ENCODE measurements at places on chromosomes 1 and 21. TPM values are rescaled to one million over a fixed set of nuclear protein-coding genes. Genes with fewer than 3 reads are reported as not detected.
A peak's percentile ranks its signal among the peaks of the same experiment; 100 is the strongest.

- no peak for DNase-seq
Measured at GRCh38 chr1:52876843-52877242, 34.3 kb downstream of the ZYG11A start.

- no peak for DNase-seq
Measured at GRCh38 chr1:211344152-211344618, 17.6 kb downstream of the TRAF5 start.

GRCh38 chr1:72241397-72241796 is 40.9 kb downstream of the NEGR1 start:
- DNase-seq, result no peak

GRCh38 chr21:32977216-32977615 is 48.5 kb upstream of the OLIG2 start:
- DNase-seq, result no peak

GRCh38 chr1:94202241-94202640 is 35.1 kb downstream of the ARHGAP29 start:
- DNase-seq, result no peak

DNA sequence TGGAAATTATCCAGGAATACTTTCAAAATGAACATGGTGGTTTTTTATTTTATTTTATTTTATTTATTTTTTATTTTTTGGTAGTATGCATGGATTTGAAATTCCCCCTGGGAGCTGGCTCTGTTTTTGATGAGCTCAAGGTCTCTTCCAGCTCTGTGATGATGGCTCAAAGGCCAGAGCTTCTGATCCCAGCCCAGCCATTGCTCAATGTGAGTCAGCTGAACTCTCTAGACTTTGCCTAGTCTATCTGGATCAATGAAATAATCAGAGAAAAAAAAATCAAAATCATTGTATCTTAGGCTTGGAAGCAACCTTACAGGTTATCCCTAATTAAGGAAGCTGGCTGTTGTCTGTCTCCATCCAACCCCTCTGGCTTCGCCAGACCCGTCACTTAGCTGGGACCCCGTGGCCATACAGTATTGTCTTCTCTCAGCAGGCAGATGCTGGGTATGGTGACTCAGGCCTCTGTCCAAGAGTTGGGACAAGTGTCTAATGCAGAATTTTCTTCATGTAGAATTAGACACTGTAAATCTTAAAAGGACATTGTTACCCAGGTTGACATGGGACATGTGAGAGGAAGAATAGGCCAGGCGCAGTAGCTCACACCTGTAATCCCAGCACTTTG is 90.2 kb upstream of the LPGAT1 start:
- DNase-seq, result no peak

DNA sequence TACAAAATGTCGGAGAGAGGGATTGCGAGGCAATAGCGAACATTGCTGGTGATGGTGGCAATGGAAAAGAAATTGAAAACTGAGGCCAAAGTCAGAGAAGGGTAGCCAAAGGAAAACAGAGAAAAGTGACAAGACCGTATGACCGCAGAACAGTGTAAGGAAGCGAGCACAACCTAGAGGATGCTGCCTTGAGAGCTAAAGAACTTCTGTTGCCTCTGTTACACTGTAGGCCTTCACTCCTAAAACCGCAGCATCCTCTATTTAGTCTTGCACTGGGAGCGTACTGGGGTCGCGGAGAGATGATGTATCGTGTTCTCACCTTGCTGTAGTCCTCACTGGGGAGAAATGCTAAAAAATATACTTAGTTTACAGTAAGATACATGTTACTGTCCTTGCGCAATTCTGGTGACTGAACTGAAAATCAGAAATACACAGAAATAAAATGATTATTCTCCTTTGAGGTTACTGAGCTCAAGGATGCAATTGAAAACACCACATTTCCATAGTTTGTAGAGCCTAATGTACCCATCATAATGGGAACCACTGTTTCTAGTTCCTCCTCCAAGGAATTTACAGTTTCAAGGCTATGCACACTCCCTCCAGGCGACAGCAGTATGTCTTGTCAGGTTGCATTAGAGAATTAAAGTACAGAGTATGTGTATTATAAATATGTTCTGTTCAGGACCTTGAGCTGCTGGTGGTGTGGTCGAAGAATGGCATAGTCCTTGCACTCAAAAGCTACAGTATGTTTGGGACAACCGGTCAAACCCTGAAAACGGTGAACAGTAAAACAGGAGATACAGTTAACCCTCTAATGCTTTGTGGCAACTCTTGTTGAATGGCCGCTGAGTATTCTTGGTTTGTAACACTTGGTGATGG is 1.3 kb downstream of the NEK7 start:
- no peak for DNase-seq

DNA sequence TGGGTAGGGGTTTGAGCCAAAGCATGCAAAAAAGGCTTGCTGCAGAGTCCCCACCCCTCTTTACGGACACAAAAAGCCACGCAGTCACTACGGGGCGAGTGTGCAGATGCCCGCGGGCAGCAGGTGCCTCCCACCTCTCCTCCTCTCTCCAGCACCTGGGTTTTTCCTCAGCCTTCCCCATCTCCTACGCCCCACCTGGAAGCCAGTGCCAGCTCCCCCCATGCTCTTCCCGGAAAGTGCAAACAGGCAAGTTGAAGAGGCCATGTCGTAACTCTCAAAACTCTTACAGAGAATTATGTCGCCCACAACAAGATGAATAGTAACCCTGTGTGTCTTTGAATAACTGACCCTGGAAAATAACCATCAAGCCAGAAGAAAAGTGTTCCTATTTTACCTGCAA is 82.5 kb downstream of the PDE9A start:
- no peak for DNase-seq

- DNase-seq, result peak; percentile 74
Measured at GRCh38 chr1:61056573-61057439, 25.6 kb upstream of the NFIA start.

GRCh38 chr1:48878191-48878940 is 101.7 kb upstream of the BEND5 start:
- no peak for DNase-seq

GRCh38 chr1:179742291-179742690 is 800 bp upstream of the FAM163A start:
- DNase-seq, result no peak

GRCh38 chr1:110242062-110242461 is 31.9 kb downstream of the KCNC4 start:
- no peak for DNase-seq

DNA sequence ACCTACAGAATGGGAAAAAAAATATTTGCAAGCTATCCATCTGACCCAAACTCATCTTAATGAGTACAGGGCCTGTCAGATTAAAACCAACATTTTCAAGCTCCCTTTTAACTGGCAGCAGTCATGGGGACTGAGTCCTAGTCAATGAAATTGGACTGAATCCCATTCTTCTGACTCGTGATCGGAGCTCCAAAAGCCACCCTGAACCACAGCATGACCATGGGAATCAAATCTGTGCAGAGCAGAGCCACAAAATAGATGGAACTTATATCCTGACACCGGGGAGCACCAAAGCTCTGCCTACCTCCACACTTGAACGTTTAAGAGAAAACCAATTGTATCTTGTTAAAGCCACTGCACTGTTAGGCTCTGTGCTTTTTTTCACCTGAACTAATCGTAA is 5.0 kb upstream of the RWDD3 start:
- DNase-seq, result no peak

- DNase-seq, result peak; percentile 94
Measured at GRCh38 chr1:8712413-8713231, 104.8 kb downstream of the RERE start.

MIXL1 gene
- total RNA-seq, result 0.13 TPM

GJB5 gene
- not detected for total RNA-seq

CD84 gene
- not detected for total RNA-seq

WNT2B gene
- 0.51 TPM for total RNA-seq

FBXO42 gene
- 10.1 TPM for total RNA-seq

SH3D21 gene
- 0.51 TPM for total RNA-seq

GBP5 gene
- total RNA-seq, result 0.25 TPM

TAS1R3 gene
- 0.25 TPM for total RNA-seq
